Natural killer cell treated with Interleukin-12 subunit alpha and Interleukin-12 subunit beta and Interleukin-15 and Interleukin-18, amount 100 ng/mL, for 72 hours (primary cell): ENCODE measurements at places on chromosomes 3 and 15. TPM values are rescaled to one million over a fixed set of nuclear protein-coding genes. Genes with fewer than 3 reads are reported as not detected.
A peak's percentile ranks its signal among the peaks of the same experiment; 100 is the strongest.

The SPSB4 gene
- not detected for total RNA-seq

GRCh38 chr3:186509423-186509822 is 34.8 kb downstream of the CRYGS start:
- no peak for DNase-seq
- no peaks in the 10 kb centered on the region for H3K36me3 ChIP-seq

The SUCLG2 gene
- total RNA-seq, result 28.2 TPM

- no peak overlapping the region for H3K27ac ChIP-seq
- no peak overlapping the region for H3K4me3 ChIP-seq
- no peaks in the 10 kb centered on the region for H3K36me3 ChIP-seq
- H3K27me3 ChIP-seq, result no peaks in the 10 kb centered on the region
- DNase-seq, result no peak
- H3K4me1 ChIP-seq, result no peaks in the 10 kb centered on the region
These were observed 37.8 kb downstream of the MITF start for GRCh38 chr3:69776920-69777581.

DNA sequence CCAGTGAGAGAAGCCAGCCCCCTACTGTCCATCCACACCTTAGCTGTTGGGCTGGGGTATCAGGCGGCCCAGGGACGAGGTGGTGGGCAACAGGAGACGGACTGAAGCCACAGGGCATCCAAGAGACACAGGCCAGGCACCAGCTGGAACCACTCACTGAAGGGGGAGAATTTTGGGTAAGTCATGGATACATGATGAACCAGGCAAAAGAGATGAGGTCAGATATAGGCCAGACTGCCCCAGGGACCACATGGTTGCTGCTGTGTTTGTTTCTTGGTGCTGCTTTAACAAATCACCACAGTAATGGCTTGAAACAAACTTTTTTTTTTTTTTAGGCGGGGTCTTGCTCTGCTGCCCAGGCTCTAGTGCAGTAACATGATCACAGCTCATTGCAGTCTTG is 66.4 kb downstream of the SEMA5B start:
- peaks cover 22% of the 10 kb centered on the region for H3K27me3 ChIP-seq
- no peak for DNase-seq
- no peaks in the 10 kb centered on the region for H3K4me1 ChIP-seq

The CD200 gene
- 0.17 TPM for total RNA-seq

The MGLL gene
- total RNA-seq, result 2.1 TPM

GRCh38 chr3:39433642-39434041 is 27.1 kb downstream of the RPSA start:
- no peaks in the 10 kb centered on the region for H3K36me3 ChIP-seq
- H3K4me3 ChIP-seq, result no peak overlapping the region
- no peak overlapping the region for H3K27ac ChIP-seq
- no peaks in the 10 kb centered on the region for H3K4me1 ChIP-seq
- H3K27me3 ChIP-seq, result peaks cover 17% of the 10 kb centered on the region

DNA sequence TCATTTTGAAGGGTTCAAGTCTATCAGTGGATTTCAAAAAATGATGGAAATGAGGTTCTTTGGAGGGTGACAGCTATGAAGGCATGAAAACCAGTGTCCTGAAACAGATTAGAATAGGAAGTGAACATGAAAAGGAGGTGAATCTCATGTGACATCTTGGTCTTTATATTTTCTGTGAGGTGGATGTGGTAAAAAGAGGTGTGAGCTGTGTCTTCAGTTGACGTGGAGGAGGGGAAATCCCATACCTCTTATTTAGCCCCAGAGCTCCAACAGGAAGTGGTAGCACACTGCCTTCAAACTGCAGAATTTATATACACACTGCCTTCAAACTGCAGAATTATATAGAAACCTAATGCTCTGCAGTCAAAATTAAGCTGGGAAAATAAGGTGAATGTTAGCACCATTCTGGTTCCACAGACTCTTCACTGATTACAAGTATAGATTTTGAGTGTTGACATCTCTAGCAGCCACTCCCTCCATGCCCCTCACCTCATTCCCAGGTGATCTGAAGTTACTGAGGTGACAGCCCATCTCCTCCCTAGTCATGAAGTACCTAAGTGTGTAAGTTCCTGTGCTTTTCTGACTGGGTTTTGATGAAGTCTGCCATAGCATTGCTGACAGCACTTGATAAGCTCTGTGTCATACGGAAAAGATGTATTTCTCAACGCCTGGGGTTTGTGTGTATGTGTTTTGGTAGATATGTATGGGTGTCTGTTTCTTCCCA is 2.7 kb downstream of the RAB8B start:
- peaks cover 68% of the 10 kb centered on the region for H3K4me1 ChIP-seq
- H3K27me3 ChIP-seq, result no peaks in the 10 kb centered on the region
- H3K4me3 ChIP-seq, result peak overlapping the region; percentile 99
- peak; percentile 80 for DNase-seq
- H3K36me3 ChIP-seq, result peaks cover 10% of the 10 kb centered on the region

GRCh38 chr3:173789530-173790162 is 392.1 kb downstream of the NLGN1 start:
- no peaks in the 10 kb centered on the region for H3K4me1 ChIP-seq
- H3K27me3 ChIP-seq, result no peaks in the 10 kb centered on the region
- H3K27ac ChIP-seq, result no peak overlapping the region
- no peak overlapping the region for H3K4me3 ChIP-seq
- peaks cover 5% of the 10 kb centered on the region for H3K36me3 ChIP-seq
- no peak for DNase-seq

- no peaks in the 10 kb centered on the region for H3K27me3 ChIP-seq
- no peak overlapping the region for H3K4me3 ChIP-seq
- H3K4me1 ChIP-seq, result no peaks in the 10 kb centered on the region
- H3K36me3 ChIP-seq, result no peaks in the 10 kb centered on the region
These were observed 777.4 kb downstream of the TUSC7 start for GRCh38 chr3:117486719-117487716.

DNA sequence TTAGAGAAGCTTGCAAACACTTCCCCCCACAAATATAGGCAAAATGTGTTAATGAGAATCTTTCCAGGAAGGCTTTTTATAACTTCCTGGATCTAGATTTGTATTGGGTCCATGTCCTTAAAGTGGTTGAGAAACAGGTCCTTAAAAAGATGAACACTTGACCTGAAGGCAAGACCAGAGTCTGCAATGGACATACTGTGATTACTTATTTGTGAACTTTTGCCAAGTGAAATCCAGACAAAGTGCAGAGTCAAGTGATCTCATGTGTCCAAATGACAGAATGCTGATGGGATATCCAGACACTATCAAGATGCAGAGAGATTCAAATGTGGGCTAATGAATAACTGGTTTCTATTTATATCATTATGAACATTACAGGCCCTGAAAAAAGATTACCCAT is 43.8 kb downstream of the FRMD4B start:
- no peak for DNase-seq
- no peak overlapping the region for H3K4me3 ChIP-seq
- H3K4me1 ChIP-seq, result no peaks in the 10 kb centered on the region
- H3K36me3 ChIP-seq, result peaks cover 7% of the 10 kb centered on the region
- no peak overlapping the region for H3K27ac ChIP-seq
- no peaks in the 10 kb centered on the region for H3K27me3 ChIP-seq

DNA sequence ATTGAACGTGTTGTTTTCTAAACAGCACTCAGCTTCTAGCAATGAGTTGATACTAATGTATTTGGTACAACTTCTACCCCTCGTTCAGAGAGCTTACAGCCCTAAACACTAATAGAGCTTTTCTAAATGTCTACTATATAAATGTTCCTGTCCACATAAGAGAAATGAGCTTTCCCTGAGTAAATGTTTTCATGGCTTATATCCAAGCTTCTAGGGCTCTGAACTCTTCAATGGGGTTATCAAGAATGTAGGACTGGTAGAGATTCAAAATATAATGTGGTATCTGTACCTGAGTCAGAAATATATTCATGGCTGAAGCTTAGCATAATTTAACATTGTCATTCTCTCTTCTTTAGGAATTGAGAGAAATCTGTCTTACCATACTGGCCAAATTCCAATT is 73.4 kb downstream of the SERPINI1 start:
- DNase-seq, result no peak
- no peaks in the 10 kb centered on the region for H3K27me3 ChIP-seq
- H3K36me3 ChIP-seq, result no peaks in the 10 kb centered on the region
- no peak overlapping the region for H3K27ac ChIP-seq
- H3K4me1 ChIP-seq, result no peaks in the 10 kb centered on the region

The GABRA5 gene
- total RNA-seq, result not detected

The TMEM45A gene
- total RNA-seq, result 1.1 TPM
